ENCODE measurements at places on chromosomes 13 and 19.

DNA sequence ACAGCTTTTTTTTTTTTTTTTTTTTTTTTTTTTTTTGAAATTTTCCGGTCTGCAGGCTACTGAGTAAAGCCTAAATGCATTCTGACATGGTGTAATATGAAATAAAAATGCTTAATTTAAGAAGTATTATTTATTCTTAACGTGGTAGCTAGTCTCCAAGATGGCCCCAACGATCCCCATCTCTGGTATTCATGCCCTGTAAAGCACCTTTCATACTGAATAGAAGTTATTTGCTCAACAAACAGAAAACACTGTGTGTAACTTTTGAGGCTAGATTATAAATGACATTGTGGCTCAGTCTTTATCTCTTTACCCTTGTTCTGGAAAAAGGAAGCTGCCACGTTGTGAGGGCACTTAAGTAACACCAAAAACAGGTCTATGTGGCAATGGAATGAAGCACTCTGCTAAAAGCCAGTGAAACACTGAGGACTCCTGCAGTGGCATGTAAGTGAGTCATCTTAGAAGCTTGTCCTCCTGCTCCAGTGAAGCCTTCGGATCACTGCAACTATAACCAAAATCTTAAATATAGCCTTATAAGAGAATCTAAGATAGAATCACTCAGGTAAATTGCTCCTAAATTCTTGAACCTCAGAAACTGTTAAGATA is 128.7 kb downstream of the UGGT2 start:
- no peak for DNase-seq

DNA sequence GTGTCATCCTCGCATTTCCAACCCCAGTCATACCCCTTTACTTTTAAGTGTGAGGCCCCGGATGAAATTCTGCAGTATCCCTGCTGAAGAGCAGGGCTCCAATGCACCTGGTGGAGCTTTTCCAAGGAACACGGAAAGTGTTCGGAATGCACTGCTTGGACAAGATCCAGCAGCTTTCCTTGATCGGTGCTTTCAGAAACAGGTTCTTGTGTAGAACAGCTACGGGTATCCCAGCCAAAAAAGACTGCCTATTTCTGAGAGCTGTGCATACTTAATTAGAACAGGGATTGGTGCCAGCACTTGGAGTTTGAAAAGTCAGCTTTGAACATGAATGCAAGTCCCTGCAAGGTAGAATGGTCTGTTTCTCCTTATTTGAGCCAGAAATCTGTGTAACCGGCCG is 87.2 kb upstream of the C1QTNF9B start:
- no peak for DNase-seq

DNA sequence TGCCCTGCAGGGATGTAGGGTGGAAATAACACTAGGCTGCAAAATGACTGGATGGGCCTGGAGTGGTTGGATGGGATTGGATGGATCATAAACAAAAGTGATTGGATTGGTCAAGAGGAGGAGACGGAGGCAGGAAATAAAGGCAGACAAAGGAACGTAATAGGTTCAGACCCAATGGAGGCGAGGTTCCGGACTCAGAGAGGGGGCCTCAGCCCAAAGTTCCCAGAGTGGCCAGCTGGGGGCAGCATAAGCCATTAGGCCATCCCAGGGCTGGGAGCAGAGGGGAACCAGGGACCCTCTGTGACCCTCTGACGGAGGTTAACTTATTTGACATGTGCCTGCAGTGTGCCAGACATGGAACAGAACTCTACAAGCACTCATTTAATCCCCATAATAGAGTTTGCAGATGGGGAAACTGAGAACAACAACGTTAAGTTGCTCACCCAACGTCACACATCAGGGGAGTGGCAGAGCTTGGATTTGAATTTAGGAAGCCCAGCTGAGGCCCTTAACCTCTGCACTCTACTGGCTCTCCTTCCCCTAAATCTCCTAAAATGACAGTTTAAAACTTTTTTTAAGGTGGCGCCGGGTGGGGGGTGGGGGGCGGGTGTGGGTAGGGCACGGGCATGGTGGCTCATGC is 15.3 kb upstream of the MAP1S start:
- DNase-seq, result peak; percentile 43

GRCh38 chr19:31096062-31096830 is 253.0 kb downstream of the TSHZ3 start:
- no peak for DNase-seq

GRCh38 chr13:95113601-95114000 is 187.7 kb downstream of the ABCC4 start:
- DNase-seq, result no peak

DNA sequence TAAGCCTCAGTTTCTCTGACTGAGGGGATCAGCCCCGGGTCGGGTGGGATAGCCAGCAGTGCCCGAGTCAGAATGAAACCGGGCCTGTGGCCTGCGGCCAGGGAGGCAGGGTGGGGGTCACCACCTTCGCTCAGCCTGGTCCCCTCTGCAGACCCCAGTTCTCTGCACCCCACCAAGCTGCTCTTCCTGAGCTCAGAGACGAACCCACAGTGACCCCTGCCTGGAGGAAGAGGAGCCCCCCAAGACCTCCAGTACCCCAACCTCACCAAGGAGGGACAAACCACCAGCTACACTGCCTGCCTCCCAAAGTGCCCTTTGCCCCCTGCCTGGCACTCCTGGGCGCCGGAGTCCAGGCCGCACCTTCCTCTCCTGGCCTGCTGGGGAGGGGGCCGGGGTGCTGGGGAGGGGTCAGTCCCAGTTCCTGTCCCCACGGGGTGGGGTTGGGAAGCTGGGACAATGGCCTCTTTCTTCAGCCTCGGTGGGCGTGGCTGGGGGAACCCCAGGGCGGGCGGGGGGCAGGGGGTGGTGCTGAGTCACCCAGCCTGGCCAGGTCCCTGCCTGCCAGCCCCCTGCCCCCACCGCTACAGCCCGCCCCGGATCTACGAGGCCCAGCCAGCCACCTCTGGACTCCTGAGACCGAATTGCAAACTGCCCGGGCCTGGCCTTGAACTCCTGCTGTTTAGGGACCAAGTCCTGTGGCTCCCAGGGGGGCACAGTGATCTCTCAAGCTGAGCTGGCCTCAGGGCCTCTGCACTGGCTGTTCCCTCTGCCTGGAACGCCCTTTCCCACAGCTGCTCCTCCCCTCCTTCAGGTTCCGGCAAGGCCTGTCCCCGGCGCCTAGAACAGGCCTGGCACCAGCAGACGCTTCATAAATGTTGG is 14.3 kb downstream of the ZBTB7A start:
- no peak for DNase-seq

- peak; percentile 73 for DNase-seq
Observed at GRCh38 chr19:49875857-49876421, 1.2 kb downstream of the AKT1S1 start.

DNA sequence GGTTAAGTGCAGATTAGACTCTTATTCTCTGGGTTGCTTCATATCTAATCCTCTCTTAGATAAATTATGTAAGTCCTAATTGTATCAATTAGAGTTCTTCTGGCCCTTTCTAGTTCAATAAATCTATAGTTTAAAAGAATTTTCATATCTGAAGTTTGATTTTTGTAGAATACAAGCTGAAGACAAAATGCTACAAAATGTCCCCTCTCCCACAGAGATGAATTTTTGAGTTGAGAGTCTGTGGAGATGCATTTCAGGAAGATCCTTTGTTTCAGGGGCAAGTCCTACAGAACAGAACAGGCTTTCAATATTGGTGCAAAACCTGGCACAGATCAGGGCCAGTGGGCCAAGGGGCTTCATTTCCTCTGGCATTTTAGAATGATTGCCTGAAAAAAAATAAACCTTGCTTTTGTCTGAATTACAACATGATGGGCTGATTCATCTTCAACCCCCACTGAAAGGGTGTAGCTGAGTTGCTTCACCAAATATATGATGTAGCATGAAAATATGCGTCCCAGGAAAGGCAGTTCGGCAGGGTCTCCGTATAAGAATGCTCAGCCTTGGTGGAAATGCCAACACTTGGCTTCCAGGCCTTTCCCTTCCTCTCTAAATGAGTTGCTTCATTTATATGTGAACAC is 6.4 kb upstream of the IPO5 start:
- DNase-seq, result no peak

GRCh38 chr13:94968040-94968756 is 255.9 kb upstream of the SOX21 start:
- peak; percentile 4 for DNase-seq

GRCh38 chr13:76164290-76164689 is 528.2 kb downstream of the LMO7 start:
- no peak for DNase-seq

DNA sequence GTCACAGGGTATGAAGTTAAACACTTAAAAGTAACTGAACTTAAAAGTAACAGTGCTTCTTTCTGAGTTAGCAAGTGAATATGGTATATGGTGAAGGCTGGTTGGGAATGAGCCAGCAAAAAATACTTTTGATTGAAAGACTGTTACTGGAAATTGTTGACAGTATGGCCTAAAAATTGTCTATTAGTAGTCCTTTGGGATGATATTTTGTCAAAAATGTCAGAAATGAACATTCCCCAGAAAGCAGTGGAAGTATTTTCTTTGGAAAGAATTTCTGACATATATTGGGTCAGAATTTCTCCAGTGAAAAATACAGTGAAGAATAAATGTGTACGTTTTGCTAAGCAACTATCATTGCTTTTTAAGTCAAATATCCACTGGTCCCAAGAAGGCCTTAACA is 860.5 kb downstream of the PCDH9 start:
- no peak for DNase-seq

DNA sequence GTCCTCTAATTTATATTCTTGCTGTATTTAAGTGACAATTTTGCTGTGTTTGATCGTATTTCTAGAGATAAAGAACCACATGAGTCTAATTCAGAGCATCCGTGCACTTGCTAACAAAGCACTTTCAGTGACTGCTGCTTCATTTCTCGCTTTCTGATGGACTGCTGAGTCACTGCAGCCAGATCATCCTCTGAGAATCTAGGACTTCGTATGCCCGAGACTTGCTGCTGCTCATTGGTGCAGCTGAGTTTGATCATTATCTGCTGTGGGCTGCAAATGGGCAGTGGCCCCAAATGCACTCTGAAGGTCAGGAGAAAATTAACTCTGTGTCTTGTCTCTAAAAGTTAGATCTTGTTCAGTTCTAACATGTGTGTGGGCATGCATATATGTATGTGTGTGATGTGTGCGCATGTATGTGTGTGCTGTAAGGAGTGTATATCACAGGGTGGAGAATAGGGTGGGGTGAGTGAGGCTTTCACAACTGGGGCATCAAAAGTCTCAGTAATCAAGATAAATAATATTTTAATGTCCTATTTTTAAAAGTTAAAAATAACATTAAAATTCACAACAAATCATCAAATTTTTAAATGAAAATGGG is 342.6 kb downstream of the MTUS2 start:
- no peak for DNase-seq

DNA sequence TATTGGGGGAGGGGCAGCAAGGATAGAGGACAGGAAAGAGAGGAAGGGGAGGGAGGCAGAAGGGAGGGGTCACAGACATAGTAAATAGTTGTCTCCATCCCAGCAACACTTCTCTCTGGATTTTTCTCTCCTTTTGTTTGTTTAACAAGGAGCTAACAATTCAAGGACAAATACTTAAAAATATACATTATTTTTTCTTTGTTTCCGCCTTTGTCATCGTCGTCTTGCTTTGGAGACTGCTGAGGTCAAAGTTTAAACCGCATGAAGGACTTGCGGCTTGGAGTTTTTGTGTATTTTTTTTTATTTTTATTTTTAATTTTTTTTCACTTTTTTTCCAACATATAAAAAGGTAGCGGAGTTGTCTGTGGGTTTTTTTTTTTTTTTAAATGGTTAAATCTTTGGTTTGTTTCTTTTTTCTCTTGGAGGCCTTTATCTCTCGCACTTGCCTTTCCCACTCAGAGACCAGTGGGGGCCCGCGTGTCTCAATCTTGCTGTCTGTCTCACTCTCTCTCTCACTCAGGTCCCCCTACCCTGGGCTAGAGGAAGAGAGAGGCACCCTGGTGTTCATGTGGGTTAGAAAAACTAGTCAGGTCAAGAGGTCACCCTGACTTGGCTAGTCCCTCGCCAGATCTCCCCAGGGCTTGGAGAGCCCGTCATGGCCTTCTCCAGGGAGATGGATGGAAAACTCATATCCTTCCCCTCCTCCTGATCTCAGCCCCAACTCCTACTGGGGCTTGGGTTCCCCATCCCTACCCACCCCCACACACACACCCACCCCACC is 11.0 kb downstream of the ZNF574 start:
- no peak for DNase-seq

GRCh38 chr13:99086267-99087097 is 108.6 kb upstream of the DOCK9 start:
- peak; percentile 31 for DNase-seq

DNA sequence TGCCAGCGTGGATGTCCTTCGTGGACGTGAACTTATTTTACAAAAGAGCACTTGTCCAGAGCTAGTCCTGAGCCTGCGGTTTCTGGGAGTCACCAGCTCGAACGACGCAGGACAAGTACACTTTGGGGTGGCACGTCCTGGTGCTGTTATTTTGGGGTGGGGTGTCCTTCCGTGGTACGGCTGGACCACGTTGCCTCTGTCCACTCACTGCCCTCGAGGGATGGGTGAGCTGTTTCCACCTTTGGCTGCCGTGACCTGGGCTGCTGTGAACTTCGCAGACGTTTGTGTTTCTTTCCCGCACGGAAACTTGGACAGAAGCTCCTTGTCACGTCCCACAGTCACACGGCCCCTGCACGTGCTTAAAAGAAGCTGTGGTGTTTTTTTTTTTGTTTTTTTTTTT is 11.0 kb downstream of the GZMM start:
- no peak for DNase-seq

DNA sequence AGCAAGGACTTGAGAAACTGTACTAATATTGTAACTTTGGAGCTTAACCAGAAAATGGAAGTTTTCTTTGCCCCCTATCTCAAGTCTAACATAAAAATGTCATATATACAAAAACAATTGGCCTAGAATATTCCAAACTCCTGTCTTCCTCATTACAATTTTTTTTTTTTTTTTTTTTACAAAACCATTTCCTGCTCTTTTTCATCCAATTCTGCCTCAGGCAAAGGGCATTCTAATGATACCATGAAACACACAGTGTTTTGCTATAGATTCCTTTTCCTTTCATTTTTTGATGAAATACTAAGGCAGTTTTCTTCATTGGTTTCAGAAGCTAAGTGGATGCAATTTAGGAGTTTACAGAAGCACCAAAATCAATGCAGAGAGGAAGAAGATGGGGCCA is 119.7 kb downstream of the LHFPL6 start:
- DNase-seq, result no peak

DNA sequence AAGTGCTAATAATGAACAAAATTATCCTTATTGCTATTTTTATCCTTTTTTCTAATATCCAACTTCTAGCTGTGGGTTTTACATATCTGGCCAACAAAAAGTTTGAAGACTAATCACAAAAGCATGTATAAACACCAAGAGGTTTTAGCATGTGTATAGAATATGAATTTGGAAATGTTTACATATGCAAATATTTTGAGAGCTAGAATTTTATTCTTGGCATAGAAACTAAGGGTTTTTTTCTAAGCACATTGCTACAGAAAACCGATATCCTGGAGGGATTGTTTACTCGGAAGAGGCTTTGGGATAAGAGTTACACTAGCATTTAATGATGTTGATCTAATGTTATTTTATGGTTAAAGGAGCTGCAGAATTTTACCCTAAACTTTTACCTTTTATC is 392.1 kb downstream of the EFNB2 start:
- DNase-seq, result no peak

- no peak for DNase-seq
Observed at GRCh38 chr13:93098972-93099371, 127.6 kb upstream of the GPC6 start.

All from cerebellar cortex (tissue), 1 donor.